ENCODE measurements at places on chromosomes 6 and 20.

DNA sequence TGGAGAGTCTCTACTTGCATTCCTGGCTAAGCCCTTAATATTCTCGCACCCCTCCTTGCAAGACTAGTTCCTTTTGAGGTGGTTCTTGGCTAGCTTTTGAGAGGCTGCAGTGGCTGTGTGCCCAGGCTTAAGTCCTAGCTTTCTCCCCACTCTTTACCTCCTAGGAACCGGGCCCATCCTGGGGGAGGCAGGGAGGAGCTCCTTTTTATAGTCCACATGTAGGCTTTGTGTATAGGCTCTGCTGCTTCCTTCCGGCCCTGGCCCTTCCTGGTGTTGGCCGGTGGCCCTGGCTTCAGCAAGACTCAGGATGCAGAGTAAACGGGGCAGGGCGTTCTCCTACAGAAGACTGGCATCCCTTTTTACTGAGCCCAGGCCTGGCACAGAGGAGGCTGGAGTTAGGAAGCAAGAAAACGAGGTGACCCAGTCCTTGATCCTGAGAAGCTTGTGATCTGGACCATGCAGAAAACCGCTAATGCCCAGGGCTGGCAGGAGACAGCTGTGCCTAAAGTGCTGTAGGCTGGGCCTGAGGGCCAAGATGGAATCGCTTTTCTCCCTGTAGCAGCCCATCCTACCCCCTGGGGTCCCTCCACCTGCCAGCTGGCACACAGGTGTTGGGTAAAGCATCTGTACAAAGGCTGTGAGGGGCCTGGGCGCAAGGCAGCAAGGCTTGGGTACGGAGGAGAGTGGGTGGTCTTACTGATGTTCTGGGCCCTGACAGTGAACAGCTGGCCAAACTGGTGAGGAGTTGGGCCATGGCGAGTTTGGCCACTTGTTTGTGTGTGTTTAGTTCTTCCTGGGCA is 8.7 kb downstream of the PLCG1 start:
- DNase-seq: no peak

DNA sequence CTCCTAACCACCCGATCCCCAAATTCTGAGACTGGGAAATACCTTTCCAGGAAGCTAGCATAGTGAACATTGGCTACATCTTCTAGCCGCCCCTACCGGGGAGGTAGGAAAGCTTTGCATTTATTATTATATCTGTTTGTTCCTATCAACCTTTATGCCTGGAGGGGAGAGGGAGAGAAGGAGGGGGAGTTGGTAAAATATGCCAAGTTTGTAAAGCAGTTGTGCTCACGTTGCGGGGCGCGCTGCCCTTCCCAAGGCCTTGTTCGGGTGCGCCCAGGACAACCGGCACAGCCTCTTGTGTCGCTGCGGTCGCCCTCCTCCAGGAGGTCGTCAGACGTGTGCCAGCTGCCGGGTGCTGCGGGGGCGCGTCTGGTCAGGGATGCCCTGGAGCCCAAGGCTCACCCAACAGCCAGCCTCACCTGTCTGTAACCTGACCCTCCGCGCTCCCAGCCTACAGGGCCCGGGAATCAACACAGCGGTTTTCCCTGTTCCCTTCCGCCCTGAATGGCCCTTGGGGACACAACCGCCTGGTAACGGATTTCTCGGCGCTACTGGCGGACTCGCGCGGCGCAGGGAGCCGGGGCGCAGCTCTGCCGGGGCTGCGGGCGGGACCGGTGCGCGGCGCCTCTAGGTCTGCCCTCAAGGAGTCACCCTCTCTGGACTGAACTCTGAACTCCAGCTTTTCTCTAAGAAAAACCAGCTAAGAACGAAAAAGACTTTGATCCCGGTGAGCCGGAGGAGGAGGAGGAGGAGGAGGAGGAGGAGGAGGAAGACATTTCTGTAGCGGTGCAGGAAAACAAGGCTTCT is 1.1 kb upstream of the OVOL2 start:
- no peak for DNase-seq

GRCh38 chr6:10099529-10100140 is 315.2 kb downstream of the TFAP2A start:
- DNase-seq: no peak

DNA sequence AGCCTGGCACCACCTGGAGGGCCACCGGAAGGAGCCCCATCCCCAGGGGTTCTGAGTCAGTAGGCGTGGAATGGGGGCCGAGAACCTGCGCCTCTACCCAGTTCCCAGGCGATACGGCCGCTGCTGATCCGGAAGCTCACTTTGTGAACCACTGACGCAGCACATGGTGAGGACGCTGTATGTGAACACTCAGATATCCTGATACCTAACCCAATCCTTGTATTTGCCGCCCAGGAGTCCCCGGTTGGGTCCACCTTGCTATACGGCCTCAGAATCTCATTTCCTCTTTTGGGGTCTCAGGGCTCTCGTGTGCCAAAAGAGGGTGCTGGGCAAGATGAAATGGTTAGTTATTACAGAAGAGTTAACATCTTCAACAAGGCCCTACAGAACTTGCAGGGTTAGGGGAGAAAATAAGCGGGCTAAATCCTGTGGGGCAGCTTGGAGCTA is 604 bp upstream of the RAB5IF start:
- DNase-seq: peak; percentile 42

GRCh38 chr20:35303735-35304491 is 11.7 kb upstream of the FAM83C start:
- DNase-seq: peak; percentile 78

GRCh38 chr20:47062226-47062890 is 167.7 kb downstream of the EYA2 start:
- DNase-seq: no peak

GRCh38 chr20:17873410-17874270 is 95.0 kb downstream of the SNX5 start:
- no peak for DNase-seq
